ENCODE measurements at places on chromosomes 3 and 15. TPM values are rescaled to one million over a fixed set of nuclear protein-coding genes. Genes with fewer than 3 reads are reported as not detected.

- H3K27me3 ChIP-seq = no peaks in the 10 kb centered on the region
- DNase-seq = no peak
- H3K36me3 ChIP-seq = no peaks in the 10 kb centered on the region
- no peak overlapping the region for H3K27ac ChIP-seq
These were observed 367.7 kb upstream of the ARRDC4 start for GRCh38 chr15:97592778-97593177.

DNA sequence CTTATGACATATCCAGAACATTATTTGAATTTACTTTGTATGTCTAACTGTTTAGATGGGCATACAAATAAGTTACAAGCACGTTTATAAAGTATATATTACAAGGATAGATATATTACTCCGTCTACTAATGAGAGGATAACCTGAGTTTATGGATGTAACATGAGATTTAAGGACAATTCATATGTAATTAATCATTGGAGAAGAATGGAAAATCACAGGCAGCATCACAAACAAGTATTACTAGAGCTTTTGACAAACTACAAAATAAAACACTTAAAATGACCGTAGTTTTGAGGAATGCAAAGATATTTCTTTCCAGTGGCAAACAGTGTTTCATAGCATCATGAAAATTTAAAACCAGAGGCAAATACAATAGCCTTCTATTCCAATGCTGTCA, 113.8 kb downstream of the ROBO1 start:
- no peaks in the 10 kb centered on the region for H3K27me3 ChIP-seq
- H3K27ac ChIP-seq = no peak overlapping the region
- H3K4me1 ChIP-seq = peaks cover 23% of the 10 kb centered on the region
- no peak for DNase-seq
- H3K4me3 ChIP-seq = no peak overlapping the region

- peaks cover 14% of the 10 kb centered on the region for H3K36me3 ChIP-seq
- H3K27ac ChIP-seq = peak overlapping the region; percentile 95
- no peaks in the 10 kb centered on the region for H3K27me3 ChIP-seq
- H3K4me1 ChIP-seq = peaks cover 53% of the 10 kb centered on the region
These were observed 747 bp downstream of the PDCD6IP start for GRCh38 chr3:33799202-33799551.

- H3K27me3 ChIP-seq = peaks cover 29% of the 10 kb centered on the region
- peaks cover 9% of the 10 kb centered on the region for H3K4me1 ChIP-seq
- no peak overlapping the region for H3K4me3 ChIP-seq
- DNase-seq = no peak
- no peaks in the 10 kb centered on the region for H3K36me3 ChIP-seq
These were observed 25.8 kb downstream of the ARHGEF3 start for GRCh38 chr3:56775838-56776555.

DNA sequence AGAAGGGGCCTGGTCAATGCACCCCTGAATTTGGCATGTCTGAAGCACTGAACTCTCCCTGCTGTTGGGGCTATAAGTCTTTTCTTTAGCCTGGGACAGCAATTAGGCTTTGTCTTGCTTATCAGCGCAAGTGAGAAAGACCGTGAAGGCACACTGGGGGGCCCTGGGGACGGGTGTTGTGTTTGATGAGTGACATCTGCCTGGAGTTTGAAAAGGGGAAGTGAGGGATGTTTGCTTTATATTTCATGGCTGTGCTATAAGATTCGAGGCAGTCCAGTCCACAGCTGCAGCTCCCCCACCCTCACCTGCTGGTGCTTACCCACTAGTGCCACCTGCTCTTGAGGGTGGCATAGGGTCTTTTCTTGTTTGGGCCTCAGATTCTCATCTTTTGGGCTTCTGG, 44.8 kb downstream of the CEMIP start:
- DNase-seq = no peak
- no peak overlapping the region for H3K4me3 ChIP-seq
- peak overlapping the region; percentile 13 for H3K27ac ChIP-seq
- peaks cover 90% of the 10 kb centered on the region for H3K36me3 ChIP-seq
- peaks cover 40% of the 10 kb centered on the region for H3K4me1 ChIP-seq

DNA sequence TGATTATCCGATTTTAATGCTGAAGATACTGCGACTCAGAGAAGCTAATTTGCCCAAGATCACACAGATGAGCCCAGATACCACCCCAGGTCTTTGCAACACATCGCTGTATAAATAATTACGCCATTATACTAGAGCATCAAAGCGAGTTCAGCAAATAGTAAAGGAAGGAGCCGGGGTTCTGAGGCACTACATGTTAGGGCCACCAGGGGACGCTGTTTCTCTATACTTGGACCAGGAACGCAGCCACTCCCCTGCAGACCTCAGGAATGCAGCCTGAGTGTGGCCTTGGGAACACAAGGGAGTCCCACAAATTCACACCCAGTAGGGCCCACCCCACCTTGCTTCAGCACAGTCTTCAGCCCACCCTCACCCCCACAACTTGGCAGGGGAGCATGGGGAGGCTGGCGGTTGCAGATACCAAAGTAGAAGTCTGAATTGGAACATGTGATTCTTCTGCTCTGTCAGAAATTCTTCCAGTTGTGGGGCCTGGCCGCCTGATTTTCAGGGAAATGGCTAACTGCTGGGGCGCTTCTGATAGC, 57.8 kb upstream of the RYK start:
- no peak overlapping the region for H3K4me3 ChIP-seq
- no peaks in the 10 kb centered on the region for H3K36me3 ChIP-seq

DNA sequence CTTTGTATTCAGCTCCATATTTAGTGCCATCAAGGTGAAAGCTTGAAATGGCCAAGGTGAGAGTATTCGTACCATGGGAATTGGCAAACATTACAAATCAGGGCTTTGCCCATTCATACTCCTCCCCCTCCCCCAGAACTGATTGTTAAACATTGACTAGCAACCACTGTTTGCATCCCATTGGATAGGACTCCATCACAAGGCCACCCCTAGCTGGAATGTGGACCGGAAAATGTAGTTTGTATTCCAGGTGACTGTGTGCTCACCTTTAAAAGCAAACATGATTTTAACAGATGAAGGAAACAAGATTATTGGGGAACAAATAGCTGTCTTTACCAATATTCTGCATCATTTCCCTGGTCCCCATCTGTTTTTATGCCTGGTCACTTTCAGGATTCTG, 14.1 kb downstream of the ST3GAL6 start:
- no peak for DNase-seq
- no peaks in the 10 kb centered on the region for H3K27me3 ChIP-seq
- peaks cover 20% of the 10 kb centered on the region for H3K4me1 ChIP-seq

DNA sequence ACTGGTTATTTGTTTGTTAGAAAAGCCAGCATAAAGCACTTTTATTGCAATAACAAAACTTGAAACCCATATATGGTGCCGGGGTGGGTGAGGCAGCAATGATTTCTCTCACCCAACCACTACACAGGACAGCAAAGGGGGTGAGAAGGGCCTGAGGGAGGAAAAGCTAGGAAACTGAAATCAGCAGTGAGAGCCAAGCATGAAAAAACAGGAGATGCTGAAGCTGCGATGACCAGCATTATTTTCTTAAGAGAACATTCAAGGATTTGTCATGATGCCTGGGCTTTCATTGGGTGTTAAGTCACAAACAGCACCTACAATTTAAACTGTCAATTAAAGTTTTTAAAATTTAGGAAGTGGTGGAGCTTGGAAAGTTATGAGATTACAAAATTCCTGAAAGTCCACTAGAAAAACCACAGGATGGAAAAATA, 11.9 kb upstream of the TM4SF4 start:
- H3K4me1 ChIP-seq = peaks cover 59% of the 10 kb centered on the region
- no peaks in the 10 kb centered on the region for H3K36me3 ChIP-seq
- peak overlapping the region; percentile 82 for H3K27ac ChIP-seq
- H3K27me3 ChIP-seq = no peaks in the 10 kb centered on the region
- DNase-seq = no peak

GRCh38 chr3:197546307-197547085, 9.3 kb downstream of the BDH1 start:
- DNase-seq = no peak
- H3K27ac ChIP-seq = no peak overlapping the region
- peaks cover 2% of the 10 kb centered on the region for H3K36me3 ChIP-seq
- H3K27me3 ChIP-seq = no peaks in the 10 kb centered on the region

DNA sequence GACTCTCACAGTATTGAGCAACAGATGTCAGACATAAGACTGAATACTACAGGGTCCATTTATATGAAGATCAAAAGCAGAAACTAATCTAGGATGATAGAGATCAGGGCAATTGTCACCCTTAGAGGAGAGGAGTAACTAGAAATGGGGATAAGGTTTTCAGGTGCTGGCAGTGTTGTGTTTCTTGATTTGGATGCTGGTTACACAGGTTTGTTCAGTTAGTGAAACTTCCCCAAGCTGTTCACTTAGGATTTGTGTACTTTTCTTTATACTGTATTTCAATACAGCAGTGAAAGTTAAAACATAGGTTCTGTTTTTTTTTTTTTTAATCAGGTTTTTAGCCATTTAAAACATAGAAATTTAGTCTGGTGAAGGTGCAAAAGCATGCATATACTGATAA, 39.1 kb upstream of the CMTM7 start:
- no peak for DNase-seq
- no peak overlapping the region for H3K27ac ChIP-seq
- no peaks in the 10 kb centered on the region for H3K4me1 ChIP-seq
- no peaks in the 10 kb centered on the region for H3K27me3 ChIP-seq
- peaks cover 2% of the 10 kb centered on the region for H3K36me3 ChIP-seq

DNA sequence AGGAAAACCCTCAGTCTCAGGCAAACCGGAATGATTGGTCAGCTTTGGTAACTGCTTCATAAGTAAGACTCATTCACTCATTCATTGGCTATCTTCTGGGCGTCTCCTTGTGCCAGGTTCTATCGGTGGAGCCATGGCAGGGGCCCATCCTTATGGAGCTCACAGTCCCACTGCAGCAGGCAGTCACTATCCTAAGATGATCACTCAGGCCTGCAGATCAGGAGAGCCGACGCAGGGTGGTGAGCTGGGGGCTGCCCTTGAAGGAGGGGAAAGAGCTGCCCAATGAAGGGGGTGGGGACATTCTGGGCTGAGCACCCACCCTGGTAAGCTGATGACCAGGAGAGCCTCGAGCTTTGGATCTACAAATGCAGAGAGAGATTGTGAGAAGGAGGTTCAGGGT, 20.5 kb upstream of the FGD5 start:
- no peak overlapping the region for H3K4me3 ChIP-seq
- no peak for DNase-seq
- peaks cover 30% of the 10 kb centered on the region for H3K27me3 ChIP-seq
- H3K36me3 ChIP-seq = no peaks in the 10 kb centered on the region

DNA sequence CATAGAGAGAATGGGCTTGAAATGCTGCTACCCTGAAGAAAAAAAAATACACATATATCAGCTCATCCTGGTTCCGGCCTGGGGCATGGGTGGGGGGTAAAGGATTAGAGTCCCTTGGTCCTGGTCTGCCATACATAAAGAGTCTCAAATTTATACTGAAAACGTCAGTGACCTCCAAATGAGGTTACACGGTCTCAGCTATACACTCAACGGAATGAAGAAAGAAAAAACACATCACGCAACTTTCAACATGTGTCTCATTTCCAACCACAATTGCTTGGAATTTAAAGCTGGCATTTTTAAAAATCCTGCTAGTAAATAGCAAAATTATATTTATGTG, 612.8 kb downstream of the MCTP2 start:
- H3K4me1 ChIP-seq = peaks cover 6% of the 10 kb centered on the region
- H3K27me3 ChIP-seq = peaks cover 22% of the 10 kb centered on the region

DNA sequence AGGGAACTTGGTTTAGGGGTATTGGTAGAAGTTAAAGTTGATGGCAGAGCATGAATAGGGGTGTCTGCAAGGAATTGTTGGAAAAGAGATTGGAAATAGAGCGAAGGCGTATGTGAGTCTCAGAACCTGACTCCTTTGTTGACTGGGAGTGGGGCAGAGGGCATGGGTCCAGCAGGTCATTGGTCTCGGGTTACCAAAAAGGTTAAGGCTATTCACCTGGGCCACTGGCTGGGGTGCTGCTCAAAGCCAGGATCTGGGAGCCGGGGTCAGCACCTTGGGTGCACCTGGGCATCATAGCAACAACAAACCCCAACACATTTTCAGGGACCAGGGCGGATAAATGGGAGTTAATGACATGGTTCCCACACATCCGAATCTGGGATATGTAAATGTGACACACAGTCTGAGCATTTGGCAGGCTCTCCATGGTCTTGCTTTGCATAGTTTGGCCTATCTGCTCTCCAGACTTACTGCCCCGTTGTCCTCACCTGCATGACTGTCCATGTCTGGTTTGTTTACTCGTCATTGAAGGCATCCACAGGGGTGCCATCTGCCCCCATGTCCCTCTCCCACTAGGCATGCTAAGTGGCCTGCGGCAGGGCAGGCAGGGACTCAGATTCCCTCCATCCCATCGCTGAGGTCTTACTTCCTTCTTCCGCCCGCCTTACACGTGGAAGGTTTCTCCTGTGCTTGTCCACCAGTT, 10.1 kb downstream of the KLF13 start:
- DNase-seq = no peak
- no peaks in the 10 kb centered on the region for H3K36me3 ChIP-seq
- no peak overlapping the region for H3K4me3 ChIP-seq
- H3K4me1 ChIP-seq = peaks cover 54% of the 10 kb centered on the region
- H3K27me3 ChIP-seq = no peaks in the 10 kb centered on the region

- H3K36me3 ChIP-seq = no peaks in the 10 kb centered on the region
- H3K4me1 ChIP-seq = peaks cover 13% of the 10 kb centered on the region
- H3K27ac ChIP-seq = no peak overlapping the region
- DNase-seq = no peak
- H3K4me3 ChIP-seq = no peak overlapping the region
- H3K27me3 ChIP-seq = peaks cover 8% of the 10 kb centered on the region
These were observed 461.4 kb downstream of the NSUN3 start for GRCh38 chr3:94524102-94524919.

- peak overlapping the region; percentile 3 for H3K27ac ChIP-seq
- no peak for DNase-seq
- H3K36me3 ChIP-seq = peaks cover 23% of the 10 kb centered on the region
- no peaks in the 10 kb centered on the region for H3K27me3 ChIP-seq
These were observed 33.1 kb downstream of the CEP152 start for GRCh38 chr15:48777645-48778330.

IQCF5 gene
- total RNA-seq = not detected

RTP3 gene
- not detected for total RNA-seq

ADGRG7 gene
- not detected for total RNA-seq

DLG1 gene
- total RNA-seq = 171 TPM

MUSTN1 gene
- 6.2 TPM for total RNA-seq

GOLGA8R gene
- total RNA-seq = 4.9 TPM

TCAIM gene
- total RNA-seq = 30.2 TPM

CLDN18 gene
- total RNA-seq = not detected

KCNMB3 gene
- total RNA-seq = 3.2 TPM

ANKRD63 gene
- 0.42 TPM for total RNA-seq

CDHR4 gene
- total RNA-seq = not detected

C3orf20 gene
- not detected for total RNA-seq

EIF3J gene
- total RNA-seq = 82.1 TPM

OR4F6 gene
- total RNA-seq = not detected
